ENCODE measurements at places on chromosomes 5 and 9.
A peak's percentile ranks its signal among the peaks of the same experiment; 100 is the strongest.

GRCh38 chr9:78004478-78005229, 27.0 kb downstream of the GNAQ start:
- peak; percentile 24 for DNase-seq

DNA sequence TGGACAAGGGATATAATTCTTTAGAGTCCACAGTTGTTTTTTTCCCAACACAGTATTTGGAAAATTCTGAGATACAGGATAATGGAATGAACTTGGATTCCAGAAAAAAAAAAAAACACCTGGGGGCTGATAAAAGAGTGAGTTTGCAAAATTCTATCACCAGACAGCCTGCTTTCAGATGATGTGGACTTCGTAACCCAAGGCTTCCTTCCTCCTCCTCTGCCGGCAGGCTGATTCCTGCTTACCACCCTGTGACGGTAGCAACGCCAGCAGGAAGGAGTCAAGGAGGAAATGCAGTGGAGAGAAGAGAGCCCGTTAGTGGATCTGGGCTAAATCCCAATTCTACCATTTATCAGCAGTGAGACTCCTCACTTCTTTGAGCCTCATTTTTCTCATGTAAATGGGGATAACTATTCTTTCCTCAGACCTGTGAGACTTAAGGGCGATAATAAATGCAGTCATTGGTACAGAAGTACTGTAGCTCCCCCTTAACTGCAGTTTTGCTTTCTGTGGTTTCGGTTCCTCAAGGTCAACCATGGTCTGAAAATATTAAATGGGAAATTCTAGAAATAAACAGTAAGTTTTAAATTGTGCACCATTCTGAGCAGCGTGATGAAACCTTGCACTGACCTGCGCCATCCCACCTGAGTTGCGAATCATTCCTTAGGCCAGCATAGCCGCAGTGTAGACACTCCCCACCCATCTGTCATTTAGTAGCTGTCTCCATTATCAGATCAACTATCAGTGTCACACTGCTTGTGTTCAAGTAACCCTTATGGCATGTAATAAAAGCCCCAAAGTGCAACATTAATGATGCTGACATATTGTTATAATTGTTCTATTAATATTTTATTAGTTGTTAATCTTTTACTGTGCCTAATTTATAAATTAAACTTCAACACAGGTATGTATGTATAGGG, 71.4 kb downstream of the DCP2 start:
- no peak for DNase-seq

- DNase-seq: peak; percentile 98
Measured at GRCh38 chr5:119070578-119070827, 384 bp upstream of the DMXL1 start.

GRCh38 chr5:171264843-171265242, 44.2 kb upstream of the TLX3 start:
- no peak for DNase-seq

DNA sequence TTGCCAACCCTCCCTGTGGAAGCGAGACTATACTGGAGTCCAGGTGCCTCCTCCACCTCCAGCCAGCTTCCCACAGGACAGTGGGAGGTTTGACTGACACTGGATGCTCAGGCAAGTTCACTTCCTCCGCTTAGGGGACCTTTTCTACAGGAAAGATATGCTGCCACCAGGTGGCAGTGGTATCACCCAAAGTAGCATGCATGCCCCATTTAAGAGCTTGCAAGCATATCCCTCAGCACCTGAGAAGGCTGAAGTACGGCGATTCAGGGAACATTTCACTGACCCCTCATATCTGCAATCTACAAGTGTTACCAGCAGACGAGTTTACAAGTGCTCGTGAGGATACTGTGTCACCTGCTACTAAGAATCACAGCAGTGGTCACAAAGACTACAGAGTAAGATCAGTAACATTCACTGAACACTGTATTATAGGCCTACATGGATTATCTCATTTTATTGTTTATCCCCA, 75.5 kb downstream of the KLHL3 start:
- peak; percentile 88 for DNase-seq

DNA sequence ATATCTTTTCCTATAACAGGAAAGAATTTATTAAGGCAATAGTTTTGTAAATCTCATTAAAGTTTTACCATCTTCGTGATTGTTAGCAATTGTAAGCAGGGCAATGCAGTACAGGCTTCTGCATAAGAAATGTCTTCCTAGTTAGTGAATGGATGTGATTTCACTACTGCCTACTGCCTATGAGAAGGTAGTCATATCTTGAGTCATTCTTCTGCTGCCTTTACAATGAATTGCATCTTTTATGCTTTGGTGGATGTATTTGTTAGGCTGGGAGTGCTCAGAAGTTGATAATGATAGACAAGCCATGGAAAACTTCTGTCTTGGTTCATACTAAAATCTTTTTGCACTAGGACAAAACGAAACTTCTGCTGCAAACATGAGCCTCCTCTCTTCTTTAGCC, 128.0 kb downstream of the ADAMTSL1 start:
- DNase-seq: no peak

GRCh38 chr9:19629488-19629887, 159.3 kb downstream of the SLC24A2 start:
- DNase-seq: peak; percentile 12

- DNase-seq: no peak
Measured at GRCh38 chr9:136080716-136081112, 14.4 kb downstream of the NACC2 start.

GRCh38 chr5:76291305-76292077, 111.6 kb upstream of the IQGAP2 start:
- DNase-seq: peak; percentile 1

DNA sequence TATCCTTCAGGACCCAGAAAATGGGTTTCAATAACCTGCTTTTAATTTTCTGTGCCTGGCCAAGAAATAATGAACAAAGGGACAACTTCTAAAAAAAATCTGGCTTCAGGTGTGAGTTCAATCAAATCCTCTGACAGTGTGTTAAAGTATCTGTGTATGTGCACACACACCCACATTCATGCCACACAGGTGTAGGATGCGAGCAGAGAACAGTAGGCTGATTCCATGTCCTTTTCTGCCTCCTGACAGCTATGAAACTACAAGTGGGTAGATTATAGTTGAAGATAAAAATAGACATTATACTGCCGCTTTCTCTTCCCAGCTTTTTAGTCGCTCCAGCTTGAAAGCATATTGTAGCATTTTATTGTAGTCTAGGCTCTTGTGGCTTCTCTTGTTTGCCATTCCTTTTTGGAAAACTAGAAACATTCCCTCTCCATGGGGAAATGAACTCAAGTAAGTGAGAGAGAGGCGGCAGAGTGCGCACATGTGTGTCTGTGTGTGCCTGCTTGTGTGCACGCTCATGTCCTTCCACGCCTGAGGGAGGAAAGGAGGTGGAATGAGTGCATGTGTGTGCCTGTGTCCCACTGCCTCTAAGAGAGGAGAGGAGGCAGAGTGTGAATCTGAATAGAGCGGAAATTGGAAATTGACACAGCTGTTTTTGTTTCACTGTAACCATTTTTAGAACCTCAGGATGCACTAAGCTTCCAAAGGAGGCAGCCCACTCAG, 273.0 kb downstream of the ELAVL2 start:
- no peak for DNase-seq

DNA sequence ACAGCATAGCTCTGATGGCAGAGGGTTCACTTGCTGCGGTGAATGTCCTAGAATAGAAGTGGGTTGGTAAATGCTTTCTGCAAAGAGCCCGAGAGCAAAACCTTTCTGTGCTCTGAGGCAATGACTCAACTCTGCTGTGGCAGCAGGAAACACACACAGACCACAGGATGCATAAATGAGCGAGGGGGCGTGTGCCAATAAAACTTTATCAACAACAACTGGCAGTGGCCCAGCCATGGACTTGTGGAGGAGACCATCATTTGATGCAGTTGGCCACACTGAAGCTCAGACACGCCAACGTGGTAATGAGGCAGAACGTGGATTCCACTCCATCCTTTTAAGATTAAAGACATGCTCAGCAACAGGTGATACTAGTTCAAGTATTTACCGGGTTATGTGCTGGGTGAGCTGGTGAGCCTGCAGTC, 6.8 kb downstream of the MRPL36 start:
- no peak for DNase-seq

DNA sequence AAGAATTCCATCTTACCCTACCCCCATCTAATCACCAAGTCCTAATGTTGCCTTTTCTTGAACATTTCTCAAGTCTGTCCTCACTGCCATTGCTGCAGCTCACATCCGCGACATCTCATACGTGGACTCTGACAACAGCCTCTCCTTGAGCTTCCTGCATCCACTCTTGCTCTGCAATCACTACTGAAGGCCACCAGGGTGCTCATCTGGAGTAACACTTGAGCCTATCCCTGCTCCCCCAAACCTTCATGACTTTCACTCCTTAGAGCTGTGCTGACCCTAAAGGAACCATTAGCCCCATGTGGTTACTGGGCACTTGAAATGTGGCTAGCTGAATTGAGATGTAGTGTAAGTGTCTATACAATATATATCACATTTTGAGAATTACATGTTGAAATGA, 46.4 kb upstream of the CTXN3 start:
- no peak for DNase-seq

DNA sequence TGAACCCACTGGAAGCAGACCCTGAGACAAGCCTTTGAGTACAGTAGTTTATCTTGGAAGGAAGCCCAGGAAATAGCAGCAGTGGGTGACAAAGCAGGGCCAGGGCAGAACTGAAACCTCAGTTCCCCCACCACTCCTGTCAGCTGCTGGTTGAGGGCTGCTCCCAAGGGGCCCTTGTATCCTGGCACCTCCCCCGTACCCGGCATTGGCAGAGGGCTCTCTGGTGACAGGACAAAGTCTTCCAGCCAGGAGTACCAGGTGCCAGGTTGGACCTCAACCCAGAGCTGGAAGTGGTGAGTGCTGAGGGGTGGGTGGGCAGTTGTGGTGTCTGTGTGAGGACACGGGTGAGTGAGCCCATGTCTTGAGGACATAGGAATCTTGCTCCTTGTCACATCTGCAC, 123.3 kb downstream of the PHF2 start:
- peak; percentile 60 for DNase-seq

DNA sequence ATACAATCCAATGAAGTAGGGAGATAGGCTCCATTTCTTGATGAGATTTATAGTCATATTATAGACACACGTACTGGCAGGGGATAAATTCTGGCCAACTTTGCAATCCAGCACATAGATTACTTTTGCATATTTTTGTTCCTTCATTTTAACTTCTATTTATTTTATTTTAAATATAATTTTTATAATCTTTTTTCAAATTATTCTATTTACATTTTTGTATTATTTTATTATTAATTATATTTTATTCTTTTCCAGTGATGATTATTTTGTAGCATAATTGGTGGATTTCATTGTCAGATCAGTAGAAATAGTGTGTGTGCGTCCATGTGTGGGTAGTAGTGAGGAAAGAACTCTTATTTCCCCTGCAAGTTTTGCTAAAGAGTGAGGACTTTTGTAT, 980.1 kb upstream of the TYRP1 start:
- no peak for DNase-seq

DNA sequence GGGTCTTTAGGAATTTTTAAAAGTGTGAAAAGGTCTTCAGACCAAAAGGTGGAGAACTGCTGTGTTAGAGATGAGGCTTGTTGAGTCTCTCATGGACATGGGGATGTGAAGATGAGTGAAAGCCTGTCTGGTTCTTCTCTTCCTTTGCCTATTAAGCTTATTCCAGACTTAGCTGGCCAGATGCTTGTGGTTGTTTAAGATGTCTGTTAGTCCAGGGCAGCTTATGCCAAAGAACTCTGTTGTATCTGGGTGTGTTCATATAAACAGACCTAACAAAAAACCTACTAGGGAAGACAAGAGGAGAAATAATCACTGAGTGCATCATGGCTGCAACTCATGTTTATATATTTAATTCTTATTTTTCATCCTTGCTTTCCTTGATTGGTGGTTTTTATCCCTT, 57.5 kb upstream of the NCS1 start:
- no peak for DNase-seq

- DNase-seq: no peak
Measured at GRCh38 chr5:166262395-166262794, 2029.0 kb upstream of the WWC1 start.

DNA sequence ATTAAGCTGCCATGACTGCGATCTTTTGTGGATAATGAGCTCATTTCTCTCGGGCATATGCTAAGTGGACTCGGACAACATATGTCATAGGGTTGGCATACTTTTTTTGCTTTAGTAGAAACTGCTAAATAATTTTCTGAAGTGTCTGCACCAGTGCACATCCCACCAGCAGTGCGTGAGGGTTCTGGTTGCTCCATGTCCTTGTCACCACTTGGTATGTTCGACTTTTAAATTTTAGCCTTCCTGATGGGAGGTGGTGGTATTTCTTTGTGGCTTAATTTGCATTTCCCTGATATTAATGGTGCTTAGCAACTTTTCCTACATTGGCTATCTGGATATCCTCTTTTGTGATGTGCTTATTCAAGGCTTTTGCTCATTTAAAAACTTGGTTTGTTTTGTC, 57.8 kb upstream of the NRARP start:
- no peak for DNase-seq

GRCh38 chr5:34410411-34411139, 245.6 kb upstream of the RAI14 start:
- DNase-seq: peak; percentile 58

GRCh38 chr5:132417010-132417439, 47.5 kb downstream of the SLC22A5 start:
- DNase-seq: no peak

- no peak for DNase-seq
Measured at GRCh38 chr5:143672806-143673205, 139.2 kb upstream of the HMHB1 start.

GRCh38 chr5:3598207-3598606, 2.6 kb downstream of the IRX1 start:
- no peak for DNase-seq

DNA sequence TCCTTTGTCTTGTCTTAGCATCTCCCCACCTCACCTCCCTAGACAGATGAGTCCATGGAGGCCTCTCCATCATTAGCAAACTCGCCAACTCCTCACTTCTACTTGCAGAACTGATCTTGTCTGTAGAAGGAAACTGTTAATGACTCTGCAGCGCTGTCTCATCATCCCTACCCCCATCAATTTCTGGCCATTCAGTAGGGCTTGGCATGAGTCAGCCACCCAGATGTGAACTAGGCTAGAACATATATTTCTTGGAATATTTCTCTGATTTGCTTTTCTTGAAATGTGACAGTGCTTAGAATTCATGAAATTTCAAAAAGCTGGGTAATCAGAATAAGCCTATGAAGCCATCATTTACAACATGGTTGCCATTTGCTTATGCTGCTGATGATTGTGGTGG, 1125.0 kb upstream of the DMAC1 start:
- peak; percentile 41 for DNase-seq

GRCh38 chr5:61270510-61271165, 61.4 kb upstream of the ZSWIM6 start:
- DNase-seq: no peak

- peak; percentile 38 for DNase-seq
Measured at GRCh38 chr9:93730648-93731047, 154.3 kb downstream of the PHF2 start.

DNA sequence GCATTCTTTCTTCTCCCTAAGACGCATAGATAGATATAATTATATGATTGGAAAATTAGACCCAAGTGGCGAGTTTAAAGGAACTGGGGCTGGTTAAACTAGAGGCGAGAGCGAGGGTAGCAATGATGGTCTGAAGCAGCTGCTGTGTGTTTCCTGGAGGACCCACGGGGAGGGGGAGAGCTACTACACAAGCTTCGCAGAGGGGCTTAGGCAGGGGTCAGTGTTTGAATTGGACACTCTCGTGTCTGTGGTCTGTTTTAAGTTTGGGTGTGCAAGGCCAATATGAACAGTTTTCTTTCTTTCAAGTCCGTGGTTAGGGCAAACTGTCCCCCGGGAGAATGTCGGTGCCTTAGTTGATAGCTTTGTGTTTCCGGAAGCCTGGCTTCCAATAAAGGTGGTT, 43.1 kb downstream of the PDZD2 start:
- DNase-seq: no peak

GRCh38 chr9:137467161-137467581, 8.0 kb upstream of the NSMF start:
- no peak for DNase-seq

GRCh38 chr5:31707329-31707728, 68.4 kb downstream of the PDZD2 start:
- no peak for DNase-seq

Data from NCI-H69 (cell line).